Lung microvascular endothelial cell (primary cell): ENCODE measurements at places on chromosomes 12 and 14. TPM values are rescaled to one million over a fixed set of nuclear protein-coding genes. Genes with fewer than 3 reads are reported as not detected.

DNA sequence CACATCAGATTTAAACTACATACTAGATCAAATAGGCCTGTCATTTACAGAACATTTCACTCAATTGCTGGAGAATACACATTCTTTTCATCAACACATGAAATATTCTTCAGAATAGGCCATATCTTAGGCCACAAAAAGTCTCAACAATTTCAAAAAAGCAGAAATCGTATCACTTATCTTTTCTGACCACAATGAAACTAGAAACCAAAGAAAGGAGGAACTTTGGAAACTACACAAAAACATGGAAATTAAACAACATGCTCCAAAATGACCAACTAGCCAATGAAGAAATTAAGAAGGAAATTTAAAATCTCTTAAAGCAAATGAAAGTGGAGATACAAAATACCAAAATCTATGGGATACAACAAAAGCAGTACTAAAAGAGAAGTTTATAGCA is 35.1 kb downstream of the PARP11 start:
- no peak for DNase-seq

DNA sequence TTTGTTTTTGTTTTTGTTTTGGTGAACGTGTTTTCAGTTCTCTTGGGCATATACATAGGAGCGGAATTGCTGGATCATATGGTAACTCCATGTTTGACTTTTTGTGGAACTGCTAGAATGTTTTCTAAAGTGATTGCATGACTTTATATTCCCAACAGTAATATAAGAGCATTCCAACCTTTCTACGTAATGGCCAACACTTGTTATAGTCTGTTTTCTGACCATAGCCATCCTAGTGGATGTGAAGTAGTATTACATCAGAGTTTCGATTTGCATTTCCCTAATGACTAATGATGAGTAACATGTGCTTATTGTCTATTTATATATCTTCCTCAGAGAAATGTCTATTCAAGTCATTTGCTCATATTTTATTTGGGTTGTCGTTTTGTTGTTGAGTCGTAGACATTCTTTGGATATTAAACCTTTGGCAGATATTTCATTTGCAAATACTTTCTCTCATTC is 268.7 kb downstream of the AEBP2 start:
- no peak for DNase-seq

- no peak for DNase-seq
Observed at GRCh38 chr14:33207467-33208017, 268.9 kb downstream of the NPAS3 start.

GRCh38 chr12:111185889-111186227 is 183.0 kb downstream of the PHETA1 start:
- no peak for DNase-seq

DNA sequence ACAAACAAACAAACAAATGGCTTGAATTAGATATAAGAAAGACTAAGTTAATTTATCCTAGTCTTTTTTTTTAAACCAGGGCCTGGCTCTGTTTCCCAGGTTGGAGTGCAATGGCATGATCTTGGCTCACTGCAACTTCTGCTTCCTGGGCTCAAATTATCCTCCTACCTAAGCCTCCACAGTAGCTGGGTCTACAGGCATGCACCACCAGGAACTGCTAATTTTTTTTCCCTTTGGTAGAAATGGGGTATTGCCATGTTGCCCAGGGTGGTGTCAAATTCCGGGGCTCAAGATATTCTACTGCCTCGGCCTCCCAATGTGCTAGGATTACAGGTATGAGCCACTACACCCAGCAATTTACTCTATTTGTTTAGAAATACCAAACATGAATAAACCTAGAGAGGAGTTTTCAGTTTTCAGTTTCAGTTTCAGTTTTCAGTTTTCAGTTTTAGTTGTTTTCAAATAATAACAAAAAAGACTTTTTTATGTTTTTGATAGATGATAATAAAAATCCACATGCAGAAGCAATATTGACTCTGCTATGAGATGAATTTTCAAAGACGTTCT is 817.0 kb downstream of the FLRT2 start:
- DNase-seq, result no peak

DNA sequence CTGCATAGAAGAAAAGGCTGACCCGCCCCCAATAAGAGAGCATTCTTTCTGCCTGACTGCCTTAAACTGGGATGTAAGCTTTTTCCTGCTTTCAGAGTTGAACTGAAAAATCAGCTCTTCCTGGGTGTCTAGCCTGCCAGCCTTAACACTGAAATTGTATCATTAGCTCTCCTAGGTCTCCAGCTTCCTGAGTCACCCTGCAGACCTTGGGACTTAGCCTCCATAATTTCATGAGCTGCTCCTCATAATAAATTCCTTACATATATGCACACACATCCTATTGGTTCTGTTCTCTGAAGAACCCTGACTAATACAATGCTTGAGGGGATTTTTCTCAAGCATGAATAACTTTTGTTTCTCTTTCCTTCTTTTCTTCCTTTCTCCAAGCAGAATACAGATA is 76.4 kb upstream of the FAR2 start:
- DNase-seq, result no peak

DNA sequence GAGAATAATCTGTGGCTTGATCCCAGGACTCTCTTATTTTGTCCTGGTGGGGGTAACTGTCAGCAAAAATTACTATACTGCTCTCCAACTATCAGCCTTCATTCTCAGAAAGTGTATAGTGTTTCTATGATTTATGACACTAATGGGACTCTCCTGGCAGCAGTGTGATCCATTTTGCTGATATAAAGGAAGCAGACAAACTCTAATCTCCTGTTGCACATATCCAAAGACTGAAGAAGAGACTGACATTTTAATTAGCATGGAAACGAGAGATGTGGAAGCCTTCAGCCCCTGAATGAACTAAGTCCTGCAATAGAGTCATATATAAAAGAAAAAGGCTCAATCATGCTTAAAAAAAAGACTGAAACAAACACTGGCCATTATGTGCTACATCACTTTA is 127.8 kb upstream of the SSTR1 start:
- DNase-seq, result no peak

DNA sequence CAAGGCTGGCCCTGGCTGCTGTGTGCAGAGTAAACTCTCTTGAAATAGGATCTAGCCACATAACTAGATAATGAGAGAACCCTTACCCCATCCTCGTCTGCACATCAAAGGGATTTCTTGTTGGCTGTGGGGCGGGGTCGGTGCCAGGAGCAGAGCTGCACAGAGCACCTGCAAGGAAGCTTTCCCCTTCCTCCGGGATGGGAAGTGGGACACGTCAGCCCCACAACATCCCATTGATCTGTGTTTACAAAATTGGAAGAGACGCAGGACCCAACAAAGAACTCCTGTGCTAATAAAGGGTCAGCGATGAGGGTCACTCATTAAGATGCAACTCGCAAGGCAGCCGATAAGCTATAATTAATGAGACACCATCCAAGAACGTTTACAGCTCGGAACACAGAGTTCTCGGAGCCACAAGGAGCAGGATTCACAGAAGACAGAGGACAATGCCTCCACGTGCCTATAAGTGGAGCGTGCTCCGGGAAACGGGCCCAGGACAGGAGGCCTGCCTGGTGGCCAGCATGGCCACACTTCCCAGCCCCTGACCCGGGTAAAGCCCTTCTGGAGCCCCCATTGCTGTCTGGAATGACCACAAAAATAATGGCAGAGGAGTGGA is 171.5 kb downstream of the SLC15A4 start:
- no peak for DNase-seq

DNA sequence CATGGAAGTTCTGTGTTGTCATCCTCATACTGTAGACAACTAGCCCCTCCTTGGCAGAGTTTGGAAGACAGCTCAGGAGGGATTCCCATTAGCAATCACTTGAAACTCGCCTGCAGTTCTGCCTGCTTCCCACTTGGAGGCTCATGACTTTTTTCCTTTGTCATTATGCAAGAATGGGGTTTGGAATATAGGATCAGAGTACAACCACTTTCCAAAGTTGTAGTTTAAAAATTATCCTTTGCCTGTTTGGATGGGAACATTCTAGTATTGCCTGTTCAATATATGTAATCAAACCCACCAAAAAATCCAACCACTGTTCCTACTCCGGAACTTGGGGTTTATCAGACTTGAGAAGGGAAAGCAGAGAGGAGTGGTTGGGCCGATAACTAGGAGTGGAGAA is 2.1 kb upstream of the GPD1 start:
- DNase-seq, result peak; percentile 35

- peak; percentile 41 for DNase-seq
Observed at GRCh38 chr12:3604748-3605586, 114.0 kb downstream of the PRMT8 start.

DNA sequence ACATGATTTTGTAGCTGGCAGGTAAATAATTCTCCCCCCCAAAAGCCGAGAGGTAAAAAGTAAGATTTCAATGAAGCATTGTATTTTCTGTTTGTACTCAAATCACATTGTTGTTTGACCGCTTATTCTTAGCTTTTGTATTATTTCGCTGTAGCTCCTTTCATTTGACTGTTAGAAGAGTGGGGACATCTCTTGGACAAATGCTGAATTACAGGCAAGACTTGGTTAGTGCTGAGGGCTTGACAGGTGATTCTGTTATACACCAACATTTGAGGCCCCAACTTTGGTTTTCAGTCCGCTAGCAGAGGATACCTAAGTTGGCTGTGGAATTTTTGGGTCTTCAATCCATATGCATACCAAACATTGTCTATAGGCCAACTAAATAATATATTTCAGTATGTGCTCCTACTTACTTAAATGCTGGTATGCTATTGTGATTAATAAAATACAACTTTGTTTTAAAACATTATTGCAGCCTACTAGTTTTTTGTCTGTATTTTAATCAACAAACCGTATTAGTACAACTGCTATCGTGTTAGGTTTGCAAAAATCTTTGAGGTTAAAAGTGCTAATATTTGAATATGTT is 102.2 kb downstream of the ERC1 start:
- DNase-seq, result peak; percentile 83

DNA sequence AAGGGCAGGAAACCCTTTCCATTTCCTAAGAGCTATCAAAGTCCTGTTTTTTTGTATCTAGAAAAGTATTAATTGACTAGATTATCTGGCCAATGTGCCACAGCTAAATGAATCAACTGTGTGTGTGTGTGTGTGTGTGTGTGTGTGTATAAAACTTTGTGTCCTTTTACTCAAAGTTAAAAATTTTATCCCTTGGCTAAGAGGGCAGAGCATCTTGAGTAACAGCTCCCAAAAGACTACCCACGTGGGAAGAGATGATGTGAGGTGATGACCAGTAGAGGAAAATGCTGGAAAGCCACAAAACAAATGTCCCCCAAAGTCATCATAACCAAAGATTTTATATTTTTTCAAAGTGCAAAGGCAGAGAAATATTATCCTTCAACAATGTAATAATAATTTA is 90.3 kb downstream of the FAR2 start:
- peak; percentile 26 for DNase-seq

DNA sequence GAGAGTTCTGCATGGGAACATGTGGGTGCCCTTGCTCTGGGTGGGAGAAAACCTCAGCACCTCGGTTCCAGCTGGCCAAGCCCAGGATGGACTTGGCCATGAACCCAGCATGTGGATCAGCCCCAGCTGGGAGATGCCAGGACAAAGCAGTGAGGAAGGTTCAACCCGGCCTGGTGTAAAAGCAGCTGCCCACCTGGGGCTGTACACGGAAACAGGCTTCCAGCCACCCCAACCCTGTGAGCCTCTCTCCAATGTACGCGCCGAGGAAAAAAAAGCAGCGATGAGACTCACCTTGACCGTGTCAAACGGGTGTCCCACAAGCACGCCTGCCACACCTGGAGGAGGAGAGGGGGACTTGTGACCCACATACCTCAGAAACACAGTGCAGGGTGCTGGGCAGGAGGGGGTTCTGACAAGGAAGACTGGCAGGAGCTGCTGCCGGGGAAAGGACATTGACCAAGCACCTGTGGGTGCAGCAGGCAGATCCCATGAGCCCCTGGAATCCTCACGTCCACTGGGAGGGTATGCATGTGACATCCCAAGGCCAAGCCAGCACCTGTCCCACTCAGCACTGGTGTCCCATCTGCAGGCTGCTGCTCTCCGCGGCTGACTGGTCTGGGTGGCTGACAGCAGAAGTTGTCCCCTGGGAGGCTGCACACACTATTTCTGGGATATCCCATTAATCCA is 7.5 kb downstream of the SLC25A29 start:
- DNase-seq, result no peak

- no peak for DNase-seq
Observed at GRCh38 chr12:16184681-16185080, 92.8 kb downstream of the SLC15A5 start.

DNA sequence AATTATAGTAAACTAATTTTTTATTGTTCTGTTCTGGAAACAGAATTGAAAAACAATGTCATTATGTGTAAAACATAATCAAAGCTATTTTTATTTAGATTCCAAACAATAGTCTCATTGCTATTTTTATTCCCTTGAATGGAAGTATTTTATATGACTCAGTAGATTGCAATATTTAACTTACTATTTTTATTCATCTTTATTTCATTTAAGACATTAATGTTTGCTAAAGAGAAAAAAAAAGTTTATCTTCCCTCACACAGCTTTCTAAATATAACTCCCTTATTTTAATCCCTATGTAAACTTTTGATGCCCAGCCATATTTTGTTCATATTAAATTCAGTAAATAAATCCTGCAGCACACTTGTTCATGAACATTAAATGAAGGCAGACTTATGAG is 622.4 kb downstream of the SLC6A15 start:
- DNase-seq, result no peak

- DNase-seq, result peak; percentile 73
Observed at GRCh38 chr12:6697584-6698351, 2.8 kb downstream of the PIANP start.

DNA sequence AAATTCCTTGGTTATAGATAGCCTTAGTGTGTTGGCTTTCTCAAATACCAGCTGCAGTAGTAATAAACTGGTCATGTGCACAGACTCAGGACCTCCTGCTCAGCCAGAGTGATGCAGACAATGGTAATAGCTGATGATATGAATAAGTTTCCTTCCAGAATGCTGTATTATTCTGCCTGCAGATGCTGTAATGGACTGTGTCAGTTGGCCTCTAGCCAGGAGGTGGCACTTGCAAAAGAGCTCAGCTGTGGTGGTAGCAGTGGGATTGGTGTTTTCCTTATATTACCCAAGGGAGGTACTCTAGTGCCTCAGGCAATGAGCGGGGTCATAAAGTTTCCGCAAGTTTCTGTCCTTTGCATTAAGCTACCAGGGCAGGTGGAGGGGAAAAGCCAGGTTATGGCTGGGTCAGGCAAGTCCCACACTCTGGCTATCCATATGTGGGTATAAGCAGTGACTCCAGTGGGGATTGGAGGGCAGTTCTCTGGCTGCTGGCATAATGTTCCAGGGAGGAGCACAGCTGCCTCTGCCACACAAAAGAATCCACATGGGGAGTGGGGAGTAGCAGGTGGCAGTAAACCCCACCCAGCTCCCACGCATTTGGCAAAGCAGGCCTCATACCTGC is 14.0 kb upstream of the MUCL1 start:
- no peak for DNase-seq

DNA sequence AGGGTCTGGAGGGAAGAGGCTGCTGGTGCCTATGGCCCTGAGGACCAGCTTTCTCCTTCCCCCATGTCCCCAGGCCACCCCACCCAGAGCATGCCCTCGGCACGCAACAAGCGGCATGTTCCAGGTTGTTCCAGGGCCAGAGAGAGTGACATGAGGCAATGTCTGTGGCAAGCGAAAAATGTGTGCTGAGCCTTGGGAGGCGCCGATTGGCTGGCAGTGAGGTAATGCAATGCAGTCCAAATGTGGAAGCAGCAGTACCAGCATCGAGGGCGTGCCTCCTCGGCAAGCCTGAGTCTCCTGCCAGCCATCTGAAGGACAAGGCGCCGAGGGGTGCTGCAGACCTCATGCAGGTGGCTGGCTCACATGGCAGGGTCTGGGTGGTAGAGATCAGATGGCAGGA is 423.8 kb downstream of the NRXN3 start:
- no peak for DNase-seq

Gene MMP19
- total RNA-seq, result 0.22 and 0.40 TPM in 2 replicates

Gene RFX4
- total RNA-seq, result not detected in 2 replicates

Gene LAG3
- total RNA-seq, result 0.20 and 0.22 TPM in 2 replicates

Gene PRB2
- total RNA-seq, result not detected in 2 replicates

Gene PLBD1
- total RNA-seq, result 0.22 and 0.40 TPM in 2 replicates

Gene CCDC88C
- total RNA-seq, result 12.0 and 13.7 TPM in 2 replicates

Gene SYCP3
- total RNA-seq, result under 0.01 TPM in 1 of 2 replicates, not detected in the other

Gene SPX
- total RNA-seq, result not detected in 2 replicates
